ENCODE measurements at places on chromosomes 7 and 10.

GRCh38 chr10:113961182-113962031, 82.3 kb upstream of the ADRB1 start:
- no peak for DNase-seq

GRCh38 chr7:47326220-47326619, 255.7 kb downstream of the TNS3 start:
- DNase-seq: no peak

DNA sequence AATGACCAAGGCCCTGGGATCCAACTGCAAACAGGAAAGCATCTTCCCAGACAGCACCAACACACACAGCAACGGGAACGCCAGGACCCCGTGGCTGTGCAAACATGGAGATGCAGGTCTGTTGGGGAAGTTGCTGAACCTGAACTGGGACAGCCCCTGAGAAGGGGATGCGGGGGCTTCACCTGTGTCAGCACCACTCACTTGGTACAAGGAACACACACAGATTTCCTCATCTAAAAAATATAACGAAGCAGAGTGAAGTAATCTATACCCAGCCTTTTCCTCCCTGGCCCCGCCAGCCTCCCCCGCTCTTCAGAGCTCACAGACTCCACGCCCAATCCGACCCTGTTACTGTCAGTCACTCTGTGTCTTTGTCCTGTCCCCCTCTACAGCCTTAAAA, 93.0 kb downstream of the PTPRN2 start:
- DNase-seq: no peak

- DNase-seq: no peak
Observed at GRCh38 chr10:125700355-125700911, 17.5 kb upstream of the TEX36 start.

DNA sequence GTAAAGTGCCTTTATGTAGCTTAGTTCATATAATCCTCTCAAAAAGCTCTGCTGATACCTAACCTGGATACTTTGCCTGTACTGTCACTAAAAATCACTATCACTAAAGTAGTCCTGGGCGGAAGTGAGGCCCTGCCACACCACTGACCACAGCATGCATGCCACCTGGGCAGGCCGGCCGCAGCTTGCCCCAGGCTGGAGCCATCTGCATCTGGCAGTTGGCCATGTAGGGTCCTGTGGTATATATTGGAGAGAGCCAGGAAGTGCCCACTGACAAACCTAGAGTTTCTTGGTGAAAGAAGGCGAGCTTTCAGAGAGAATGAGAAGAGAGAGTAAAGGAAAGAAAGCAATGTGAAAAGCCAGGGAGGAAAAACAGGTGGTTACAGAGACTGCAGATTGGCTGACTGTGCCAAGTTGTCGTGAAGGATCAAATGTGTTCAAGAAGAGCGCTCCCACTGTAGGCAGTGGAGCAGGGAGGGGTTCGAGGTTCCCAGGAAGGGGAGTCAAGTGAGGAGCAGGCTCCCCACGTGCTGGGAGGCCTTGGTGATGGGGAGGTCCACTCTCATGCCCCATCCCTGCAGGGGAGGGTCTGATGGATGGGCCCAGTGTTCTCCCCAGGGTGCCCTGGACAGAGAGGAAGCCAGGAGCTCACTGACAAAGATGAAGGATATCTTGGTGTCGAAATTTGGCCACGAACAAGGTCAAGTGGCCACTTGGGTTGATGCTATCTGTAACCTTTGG, 13.6 kb downstream of the LOXL4 start:
- DNase-seq: no peak

GRCh38 chr7:31095286-31096197, 43.4 kb downstream of the ADCYAP1R1 start:
- DNase-seq: no peak

GRCh38 chr10:43041422-43042342, 35.2 kb upstream of the RET start:
- no peak for DNase-seq

- DNase-seq: no peak
Observed at GRCh38 chr10:97923057-97923456, 73.4 kb downstream of the GOLGA7B start.

- no peak for DNase-seq
Observed at GRCh38 chr10:132707121-132707775, 78.7 kb downstream of the NKX6-2 start.

- no peak for DNase-seq
Observed at GRCh38 chr7:53422291-53422690, 386.9 kb downstream of the POM121L12 start.

DNA sequence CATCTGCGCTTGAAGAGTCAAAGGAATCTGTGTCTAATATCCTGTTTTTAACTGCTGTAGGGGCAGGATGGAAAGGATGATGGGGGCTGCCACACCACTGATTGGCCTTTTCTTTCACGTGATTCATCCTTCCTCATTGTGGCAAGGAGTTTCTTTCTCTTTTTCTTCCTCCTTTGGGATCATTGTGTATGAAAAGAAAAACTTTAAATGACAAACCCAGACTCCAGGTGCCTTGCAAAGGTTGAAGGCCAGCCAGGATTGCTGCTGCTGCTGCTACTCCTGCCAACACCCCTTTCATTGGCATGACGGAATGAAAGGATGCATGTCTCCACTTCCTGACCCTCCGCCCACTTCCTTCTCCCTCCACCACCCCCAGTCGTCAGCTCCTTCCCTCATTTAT, 6.5 kb upstream of the OIT3 start:
- DNase-seq: no peak

GRCh38 chr7:6453734-6454133, 6.0 kb upstream of the DAGLB start:
- no peak for DNase-seq

DNA sequence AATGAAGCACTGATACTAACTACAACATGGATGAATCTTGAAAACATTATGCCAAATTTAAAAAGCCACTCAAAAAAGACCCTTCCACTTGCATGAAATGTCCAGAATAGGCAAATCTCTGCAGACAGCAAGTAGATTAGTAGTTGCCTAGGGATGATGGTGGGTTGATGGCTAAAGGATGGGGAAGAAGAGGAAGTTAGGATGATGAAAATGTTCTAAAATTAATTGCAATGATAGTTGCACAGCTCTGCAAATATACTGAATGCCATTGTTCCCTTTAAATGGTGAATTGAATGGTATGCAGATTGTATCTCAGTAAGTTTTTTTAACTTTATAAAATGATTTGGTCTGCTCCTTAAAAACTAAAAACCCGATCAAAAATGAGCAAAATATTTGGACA, 7.3 kb upstream of the LIPA start:
- no peak for DNase-seq

DNA sequence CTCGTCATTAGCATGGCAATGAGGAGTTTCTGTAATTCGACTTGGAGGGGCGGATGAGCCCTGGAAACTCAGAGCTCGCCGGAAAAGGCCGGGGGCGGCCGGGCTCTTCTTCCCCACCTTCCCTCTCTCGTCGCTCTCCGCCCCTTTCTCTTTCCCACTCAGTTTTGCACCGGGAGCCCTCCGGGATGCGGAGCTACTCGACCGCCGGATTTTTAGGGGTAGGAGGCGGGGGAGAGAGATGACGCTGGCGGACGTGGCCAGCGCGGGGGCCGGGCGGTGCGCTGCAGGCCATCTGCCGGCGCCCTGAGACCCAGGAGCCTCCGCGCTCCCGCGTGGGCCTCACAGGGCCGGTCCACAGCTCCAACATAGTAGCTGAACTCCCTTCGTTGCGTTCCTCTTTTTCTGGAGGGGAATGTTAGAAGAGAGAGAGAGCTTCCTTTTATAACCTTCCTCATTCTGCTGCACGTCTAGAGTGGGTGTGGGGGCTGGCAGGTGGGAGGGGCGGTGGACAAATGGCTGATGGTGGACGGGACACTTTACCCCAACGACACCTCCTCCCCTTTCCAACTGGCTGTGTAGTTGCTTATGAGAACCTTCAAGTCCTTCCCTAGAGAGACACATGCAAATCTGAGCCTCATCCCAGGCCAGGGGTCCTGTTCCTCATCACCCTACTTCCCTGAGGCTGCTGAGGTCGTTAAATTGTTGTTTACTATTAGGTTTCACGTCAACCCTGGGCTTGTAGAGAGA, 1.1 kb upstream of the HOXA1 start:
- DNase-seq: no peak

GRCh38 chr7:37915438-37915837, 1.2 kb downstream of the SFRP4 start:
- no peak for DNase-seq

GRCh38 chr10:133258066-133258817, 18.4 kb downstream of the ADAM8 start:
- peak; percentile 21 for DNase-seq

GRCh38 chr7:408751-409311, 110.8 kb downstream of the PDGFA start:
- DNase-seq: no peak

DNA sequence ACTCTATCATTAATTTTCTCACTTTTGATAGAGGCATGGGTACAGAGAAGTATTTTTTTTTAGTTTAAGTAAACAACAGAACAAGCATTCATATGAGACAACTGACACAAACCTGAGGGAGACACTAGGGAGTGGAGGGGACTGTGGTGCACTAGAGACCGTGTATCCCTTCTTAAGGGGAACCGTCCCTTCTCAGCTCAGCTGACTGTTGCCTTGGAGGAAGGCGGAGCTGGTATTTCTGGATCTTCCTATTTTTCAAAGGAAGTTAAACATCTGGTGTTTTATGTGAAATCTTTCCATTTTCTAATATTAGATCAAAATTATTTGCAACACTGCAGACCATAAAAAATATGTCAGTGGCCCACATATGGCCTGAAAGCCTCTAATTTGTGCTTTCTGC, 113.6 kb upstream of the MACROH2A2 start:
- no peak for DNase-seq

GRCh38 chr7:14420768-14421167, 431.3 kb upstream of the ETV1 start:
- DNase-seq: no peak

- DNase-seq: no peak
Observed at GRCh38 chr7:52100-52499, 140.3 kb upstream of the FAM20C start.

DNA sequence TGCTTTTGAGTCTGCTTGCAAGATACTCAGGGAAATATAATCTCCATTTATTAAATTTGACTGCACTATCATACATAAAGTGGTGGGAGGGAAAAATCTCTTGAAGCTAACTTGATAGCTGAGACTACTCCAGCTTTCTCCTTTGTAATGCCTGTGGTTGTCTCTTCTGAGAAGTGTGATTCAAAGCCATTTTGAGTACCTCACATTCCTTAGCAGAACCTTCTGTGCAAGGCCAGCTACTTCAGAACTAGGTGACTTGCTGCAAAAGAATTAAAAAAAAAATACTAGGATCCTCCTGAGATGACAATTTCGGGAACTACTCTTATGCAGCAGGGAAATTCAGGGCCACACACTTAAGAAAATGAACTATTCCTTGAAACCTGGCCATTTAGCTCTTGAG, 294.8 kb downstream of the MDFIC start:
- DNase-seq: no peak

DNA sequence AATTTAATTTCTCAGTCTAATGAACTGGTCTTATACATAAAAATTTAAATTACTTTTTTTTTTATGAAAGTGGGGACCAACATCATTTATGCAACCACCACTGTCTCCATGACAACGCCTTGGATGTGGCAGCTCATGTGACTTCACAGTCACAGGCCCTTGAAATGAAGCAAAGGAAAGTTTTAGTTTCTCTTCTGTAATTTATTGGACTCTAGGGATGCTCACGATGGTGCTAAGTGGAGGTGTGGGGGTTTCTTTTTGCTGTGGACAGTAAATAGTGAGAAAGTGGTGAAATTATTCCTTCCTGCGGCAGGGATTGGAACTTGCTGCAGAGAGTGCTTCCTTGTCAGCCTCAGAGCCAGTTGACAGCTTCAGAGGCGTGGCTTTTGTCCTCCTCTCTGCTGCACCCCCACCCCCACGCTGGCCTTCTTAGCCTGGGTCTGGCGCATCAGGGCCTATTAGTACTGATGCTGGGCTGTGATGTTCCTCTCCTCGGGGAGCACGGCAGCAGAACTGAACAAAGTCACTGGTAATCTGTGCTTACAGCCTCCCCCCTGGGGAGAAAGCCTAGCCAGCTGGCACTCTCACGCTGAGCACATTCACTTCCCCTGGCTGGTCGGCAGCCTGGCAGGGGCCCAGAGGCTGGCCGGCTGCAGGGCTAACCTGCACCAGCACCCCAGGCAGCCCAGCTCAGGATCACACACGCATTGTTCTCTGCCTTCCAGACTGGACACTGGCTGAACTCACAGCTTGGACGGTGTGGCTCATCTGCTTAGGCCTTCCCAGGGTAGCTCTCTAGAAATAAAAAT, 517.5 kb upstream of the GALNT17 start:
- DNase-seq: no peak

DNA sequence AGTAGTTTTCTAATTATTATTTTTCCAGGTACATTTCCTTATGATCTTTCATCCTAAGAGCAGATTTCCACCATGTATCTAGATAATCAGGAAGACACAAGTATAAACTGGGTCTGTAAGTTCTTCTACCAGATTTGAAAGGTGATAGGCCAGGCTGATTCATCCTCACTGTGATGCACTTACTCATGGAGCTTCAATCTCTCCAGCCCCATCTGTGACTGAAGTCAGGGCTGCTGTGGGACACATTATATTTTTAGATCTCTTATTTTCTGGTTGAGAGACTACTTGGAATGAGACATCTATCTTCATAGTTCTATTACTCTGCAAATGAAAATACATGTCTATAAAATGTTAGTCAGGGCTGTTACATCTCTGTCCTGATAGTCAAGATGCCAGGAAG, 85.5 kb upstream of the SLC25A13 start:
- DNase-seq: no peak

DNA sequence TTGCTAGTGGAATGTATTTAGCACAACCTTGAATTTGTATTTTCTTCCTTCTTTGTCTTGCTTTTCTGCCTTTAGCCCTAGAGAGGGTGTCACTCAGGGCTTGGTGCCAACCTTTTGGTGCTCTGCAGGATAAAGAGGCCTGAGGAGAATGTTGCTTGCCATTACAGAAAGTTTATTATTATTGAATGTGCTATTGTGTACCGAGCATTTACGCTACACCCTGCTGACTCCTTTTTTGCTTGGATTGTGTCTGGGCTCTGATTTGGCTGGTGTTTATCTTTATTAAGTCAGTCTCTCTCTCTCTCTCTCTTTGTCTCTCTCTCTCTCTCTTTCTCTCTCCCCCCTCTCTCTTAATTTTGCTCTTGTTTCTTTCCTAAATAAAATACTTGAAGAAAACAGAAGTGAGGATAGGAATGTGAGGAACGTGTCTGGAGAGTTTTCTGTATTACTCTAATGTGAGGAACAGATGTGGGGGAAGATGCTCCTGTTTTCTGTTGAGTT, 284.4 kb upstream of the PHYHIPL start:
- no peak for DNase-seq

All from activated naive CD4-positive, alpha-beta T cell (primary cell).